Large intestine (tissue), 12 donors: ENCODE measurements at places on chromosomes 13 and 19. TPM values are rescaled to one million over a fixed set of nuclear protein-coding genes. Genes with fewer than 3 reads are reported as not detected.

Gene PLPPR2
- polyA plus RNA-seq: 17.8 TPM

DNA sequence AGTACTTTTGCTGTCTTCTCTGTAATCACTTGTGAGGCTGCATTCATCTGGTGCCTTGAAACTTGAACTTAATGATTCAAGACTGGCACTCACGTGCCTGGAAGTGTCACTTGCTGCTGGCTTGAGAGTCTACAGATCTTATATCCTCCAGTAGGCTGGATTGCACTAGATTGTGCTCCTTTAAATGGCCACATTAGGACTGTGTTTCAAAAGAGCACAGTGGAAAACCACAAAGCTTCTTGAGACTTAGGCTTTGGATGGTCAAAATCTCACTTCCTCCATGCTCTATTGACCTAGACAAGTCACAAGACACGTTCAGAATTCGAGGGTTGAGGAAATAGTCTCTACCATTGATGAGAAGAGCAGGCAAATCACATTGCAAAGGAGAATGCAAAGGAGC, 1278.8 kb upstream of the MIR17HG start:
- H3K27me3 ChIP-seq: no peaks in the 10 kb centered on the region
- H3K4me1 ChIP-seq: no peaks in the 10 kb centered on the region
- H3K27ac ChIP-seq: no peak overlapping the region
- no peak overlapping the region for H3K4me3 ChIP-seq
- no peaks in the 10 kb centered on the region for H3K36me3 ChIP-seq

GRCh38 chr19:33241091-33241529, 15.5 kb upstream of the SLC7A10 start:
- no peaks in the 10 kb centered on the region for H3K27me3 ChIP-seq
- peak overlapping the region; percentile 80 for H3K27ac ChIP-seq
- H3K4me3 ChIP-seq: peak overlapping the region; percentile 19
- H3K4me1 ChIP-seq: peaks cover 29% of the 10 kb centered on the region

DNA sequence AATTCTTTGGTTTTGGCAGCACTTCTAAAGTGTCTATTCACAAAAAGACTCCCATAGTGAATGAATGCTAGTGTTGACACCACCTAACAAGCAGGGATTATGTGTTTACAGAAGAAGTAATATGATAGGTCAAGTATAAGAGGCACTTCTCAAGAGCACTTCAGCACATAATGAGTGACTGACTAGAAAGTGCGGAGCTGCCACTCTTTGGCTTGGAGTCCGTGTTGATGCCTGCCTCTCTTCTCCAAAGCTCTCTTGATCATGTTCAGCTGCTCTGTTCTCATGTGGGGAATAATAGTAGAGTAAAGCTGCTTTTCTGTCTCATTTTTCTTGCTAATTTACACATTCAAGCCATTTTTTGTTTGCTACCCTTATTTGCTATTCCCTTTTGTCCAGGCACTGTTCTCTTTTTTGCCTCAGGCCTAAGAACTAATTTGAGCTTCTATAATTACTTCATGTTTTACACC, 22.7 kb upstream of the MAB21L1 start:
- DNase-seq: no peak
- H3K27ac ChIP-seq: no peak overlapping the region
- no peaks in the 10 kb centered on the region for H3K4me1 ChIP-seq
- H3K4me3 ChIP-seq: no peak overlapping the region
- H3K36me3 ChIP-seq: no peaks in the 10 kb centered on the region

DNA sequence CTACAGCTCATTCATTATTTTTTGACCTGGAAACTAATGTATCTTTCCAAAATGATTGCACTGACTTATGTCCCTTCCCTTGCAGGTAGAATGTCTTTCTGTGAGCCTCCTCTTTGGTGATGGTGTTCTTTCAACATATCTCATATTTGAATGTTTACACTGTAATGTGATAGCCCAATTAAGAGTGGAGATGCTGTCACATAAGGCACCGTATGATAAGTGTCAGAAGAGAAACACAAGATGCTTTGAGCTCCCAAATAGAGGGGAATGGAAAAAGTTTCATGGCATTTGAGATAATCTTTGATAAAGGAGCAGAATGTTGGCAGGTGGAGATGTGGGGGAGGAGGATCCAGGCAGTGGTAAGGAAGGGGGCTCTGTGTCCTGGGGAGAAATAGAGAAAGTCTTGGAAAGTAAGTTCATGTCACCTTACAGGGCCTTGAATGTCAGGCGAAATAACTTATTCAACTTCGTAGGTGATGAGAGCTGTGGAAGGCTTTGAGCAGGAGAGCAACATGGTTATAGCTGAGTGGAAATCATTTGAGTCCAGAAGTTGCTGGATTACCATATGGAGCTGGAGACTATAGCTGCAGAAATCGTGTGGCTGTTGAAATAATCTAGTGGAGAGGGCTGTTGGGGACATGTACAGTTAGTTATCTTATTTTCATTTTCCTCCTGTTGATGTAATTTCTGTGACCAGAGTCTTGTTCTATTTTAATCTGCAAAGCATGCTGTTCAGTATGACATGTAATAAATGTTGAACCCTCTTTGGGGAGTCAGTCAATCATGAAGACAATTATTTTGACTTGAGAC, 10.3 kb upstream of the RNF113B start:
- DNase-seq: no peak
- no peaks in the 10 kb centered on the region for H3K27me3 ChIP-seq
- H3K4me3 ChIP-seq: no peak overlapping the region
